Kidney (tissue), 22 donors: ENCODE measurements at places on chromosomes 3 and 15.

DNA sequence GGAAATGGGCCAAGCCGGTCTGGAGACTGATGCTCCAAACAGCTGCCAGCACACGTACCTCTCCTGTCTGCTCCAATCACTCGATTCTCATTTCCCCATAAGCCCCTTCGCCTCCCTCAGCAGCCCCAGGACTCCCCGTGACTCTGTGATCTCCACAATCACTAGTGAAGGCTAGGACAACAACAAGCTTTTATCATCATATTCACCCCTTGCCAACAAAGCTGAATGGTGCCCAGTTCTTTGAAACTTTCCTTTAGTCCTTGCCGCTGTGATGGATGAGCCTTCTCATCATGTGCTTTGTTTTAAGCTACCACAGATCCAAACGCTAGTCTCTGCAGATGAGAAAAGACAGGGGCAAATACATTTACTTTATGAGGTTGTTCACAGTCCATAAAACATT lies 242.0 kb downstream of the SV2B start:
- DNase-seq, result no peak

GRCh38 chr3:188296761-188297612 lies 143.0 kb downstream of the LPP start:
- no peak for DNase-seq

DNA sequence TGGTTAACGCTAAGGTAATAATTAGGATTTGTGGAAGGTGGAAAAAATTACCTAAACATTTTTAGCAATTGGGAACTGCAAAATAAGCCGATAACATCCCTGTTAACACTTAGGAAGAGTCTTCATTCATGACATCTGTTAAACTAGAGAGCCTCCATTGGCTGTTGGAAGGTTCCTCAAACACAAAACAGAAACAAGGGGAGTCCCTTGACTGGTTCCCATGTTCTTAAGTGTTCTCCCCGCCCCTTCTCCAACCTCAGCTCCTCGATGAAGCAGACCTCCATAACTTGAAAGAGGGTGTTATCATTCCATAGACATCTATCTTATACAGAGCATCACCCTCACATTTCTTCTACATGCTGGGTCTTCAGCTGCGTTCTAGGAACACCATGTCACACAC lies 2.5 kb downstream of the SLC22A13 start:
- no peak for DNase-seq

DNA sequence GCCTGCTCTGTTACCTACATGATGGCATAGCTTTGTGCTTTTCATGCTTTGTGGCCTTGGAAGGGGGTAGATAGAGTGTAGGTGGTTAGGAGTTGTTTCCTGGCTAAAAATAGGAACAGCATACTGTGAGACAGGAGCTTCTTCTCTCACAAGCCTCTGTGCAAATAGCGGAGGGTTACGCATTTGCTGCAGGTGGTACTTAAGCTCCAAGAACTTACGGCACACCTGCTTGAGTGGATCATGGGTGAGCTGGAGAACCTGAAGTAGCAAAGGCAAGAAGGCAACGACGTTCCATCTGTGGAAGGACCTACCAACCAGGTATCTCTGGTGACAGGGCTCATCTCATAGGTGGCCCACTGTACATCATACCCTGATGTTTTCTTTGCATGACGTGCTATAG lies 66.0 kb downstream of the ST6GAL1 start:
- no peak for DNase-seq

- DNase-seq, result no peak
Measured at GRCh38 chr3:6182476-6182875, 678.4 kb upstream of the GRM7 start.

DNA sequence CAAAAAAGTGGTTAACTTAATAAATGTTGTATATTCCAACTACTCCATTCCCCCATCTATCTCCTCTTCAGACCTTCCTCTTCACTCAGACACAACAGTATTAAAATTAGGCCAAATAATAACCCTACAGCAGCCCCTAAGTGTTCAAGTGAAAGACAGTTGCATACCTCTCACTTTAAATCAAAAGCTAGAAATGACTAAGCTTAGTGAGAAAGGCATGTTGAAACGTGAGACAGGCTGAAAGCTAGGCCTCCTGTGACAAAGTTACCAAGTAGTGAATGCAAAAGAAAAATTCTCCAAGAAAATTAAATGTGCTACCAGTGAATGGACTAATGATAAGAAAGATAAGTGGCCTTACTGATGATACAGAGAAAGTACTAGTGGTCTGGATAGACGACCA lies 71.7 kb downstream of the ANKRD28 start:
- DNase-seq, result no peak

- DNase-seq, result no peak
Measured at GRCh38 chr3:195104340-195104739, 166.6 kb downstream of the XXYLT1 start.
